ENCODE measurements at places on chromosomes 13 and 19.
A peak's percentile ranks its signal among the peaks of the same experiment; 100 is the strongest.

DNA sequence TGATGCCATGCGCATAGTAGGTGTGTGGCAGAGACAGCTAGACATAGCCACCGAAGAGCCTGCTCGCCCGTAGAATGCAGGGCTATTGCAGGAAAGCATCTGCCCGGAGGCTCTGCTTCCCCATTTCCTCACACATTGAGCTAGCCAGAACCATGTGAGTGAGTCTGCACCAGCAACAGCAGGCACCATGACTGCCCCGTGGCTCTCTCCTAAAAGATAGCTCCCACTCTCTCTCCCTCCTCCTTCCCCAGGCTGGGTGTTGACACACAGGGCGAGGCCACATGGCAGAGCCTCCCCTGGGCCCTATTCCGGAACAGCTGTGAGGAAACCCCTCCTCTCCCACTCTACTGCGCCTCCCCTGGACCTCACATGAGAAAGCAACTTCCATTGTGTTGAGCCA, 52.3 kb upstream of the ATP12A start:
- no peak for DNase-seq

DNA sequence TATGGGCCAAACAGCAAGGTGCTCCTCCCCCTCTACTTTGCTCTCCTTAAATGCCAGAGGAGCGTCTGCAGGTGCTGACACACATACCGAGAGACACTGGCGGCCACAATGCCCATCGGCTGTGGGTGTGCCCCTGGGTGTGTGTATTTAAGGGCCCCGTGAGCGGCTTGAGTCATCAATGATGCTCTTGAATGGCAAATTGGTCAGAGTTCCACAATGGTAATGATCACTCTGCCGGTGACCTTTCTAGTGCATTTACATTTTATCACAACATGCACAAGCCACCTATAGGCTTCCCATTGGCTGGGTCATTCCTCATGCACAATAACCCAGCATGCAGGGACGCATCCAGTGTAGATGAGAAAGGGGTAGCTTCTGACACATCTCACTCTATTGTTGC, 124.8 kb downstream of the ZNF536 start:
- no peak for DNase-seq

DNA sequence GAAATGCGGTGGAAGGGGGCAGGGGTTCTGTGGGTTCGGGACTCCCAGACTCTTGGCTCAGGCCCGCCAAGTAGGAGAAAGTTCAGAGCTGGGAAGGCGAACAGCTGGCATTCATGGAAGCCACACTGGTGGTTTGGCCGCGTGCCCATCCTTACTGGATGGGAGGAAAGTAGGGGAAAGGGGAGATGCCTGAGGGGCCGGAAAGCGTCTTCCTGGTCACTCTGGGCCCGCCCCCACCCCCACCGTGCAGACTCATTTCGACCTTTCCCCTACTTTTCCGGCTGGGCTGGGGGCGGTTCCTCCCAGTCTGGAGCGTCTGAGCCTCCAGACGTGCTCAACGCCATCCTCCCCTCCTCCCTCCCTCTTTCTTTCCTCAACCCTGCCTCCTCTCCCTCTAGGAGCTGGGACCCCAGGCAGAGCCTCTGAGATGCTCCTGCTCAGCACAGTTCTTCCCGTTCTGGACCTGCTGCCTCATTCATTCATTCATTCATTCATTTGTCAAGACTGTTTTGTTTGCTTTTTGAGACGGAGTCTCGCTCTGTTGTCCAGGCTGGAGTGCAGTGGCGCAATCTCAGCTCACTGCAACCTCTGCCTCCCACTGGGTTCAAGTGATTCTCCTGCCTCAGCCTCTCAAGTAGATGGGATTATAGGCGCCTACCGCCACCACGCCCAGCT, 3.5 kb downstream of the ANGPTL4 start:
- DNase-seq: no peak

- no peak for DNase-seq
Measured at GRCh38 chr13:75173457-75174356, 308.3 kb downstream of the TBC1D4 start.

DNA sequence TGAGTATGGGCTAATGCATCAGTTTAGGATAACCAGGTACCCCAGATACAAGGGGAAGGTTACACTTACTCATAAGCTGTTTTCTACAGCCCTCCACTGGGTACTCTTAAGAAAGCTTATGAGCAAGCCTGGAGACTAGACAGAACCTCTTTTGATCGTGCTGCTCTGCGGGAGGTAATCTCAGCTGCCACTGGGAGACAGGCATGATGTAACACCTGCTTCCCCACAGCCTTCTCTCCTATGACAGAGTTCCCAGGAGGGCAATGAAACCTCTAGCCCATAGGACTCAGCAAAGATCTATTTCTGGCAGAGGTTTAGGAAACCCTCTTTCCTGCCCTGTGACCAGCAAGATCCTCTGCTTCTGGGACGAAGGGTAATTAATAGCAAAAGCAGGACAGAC, 65.6 kb downstream of the WASF3 start:
- no peak for DNase-seq

DNA sequence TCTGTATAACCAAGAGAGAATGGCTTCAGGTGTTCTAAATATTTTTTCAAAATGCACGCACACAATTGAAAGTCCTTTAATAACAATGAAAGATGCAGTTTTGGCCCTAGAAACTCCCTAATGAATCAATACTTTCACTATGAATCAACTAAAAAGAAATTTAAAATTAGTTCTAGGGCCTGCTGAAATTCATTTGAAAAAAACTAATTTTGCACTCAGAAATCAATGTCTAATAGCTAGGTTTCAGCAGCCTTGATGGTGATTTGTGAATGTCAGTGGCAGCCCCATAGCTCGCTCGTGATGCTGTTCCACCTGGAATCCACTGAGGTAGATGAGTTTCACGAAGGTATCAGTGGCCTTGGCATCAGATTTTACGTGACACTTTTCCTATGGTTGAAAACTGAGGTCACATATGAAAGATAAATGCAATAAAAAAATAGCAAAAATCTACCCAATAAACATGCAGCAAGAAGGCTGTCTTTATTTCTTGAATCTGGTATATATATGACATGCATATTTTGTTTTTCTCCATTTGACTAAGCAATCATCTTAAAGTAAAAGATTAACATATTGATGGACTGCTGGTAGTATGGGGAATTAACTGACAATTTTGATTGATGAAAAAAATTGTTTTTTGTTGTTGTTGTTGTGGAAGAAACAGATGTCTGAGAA, 141.0 kb downstream of the AKAP11 start:
- no peak for DNase-seq

DNA sequence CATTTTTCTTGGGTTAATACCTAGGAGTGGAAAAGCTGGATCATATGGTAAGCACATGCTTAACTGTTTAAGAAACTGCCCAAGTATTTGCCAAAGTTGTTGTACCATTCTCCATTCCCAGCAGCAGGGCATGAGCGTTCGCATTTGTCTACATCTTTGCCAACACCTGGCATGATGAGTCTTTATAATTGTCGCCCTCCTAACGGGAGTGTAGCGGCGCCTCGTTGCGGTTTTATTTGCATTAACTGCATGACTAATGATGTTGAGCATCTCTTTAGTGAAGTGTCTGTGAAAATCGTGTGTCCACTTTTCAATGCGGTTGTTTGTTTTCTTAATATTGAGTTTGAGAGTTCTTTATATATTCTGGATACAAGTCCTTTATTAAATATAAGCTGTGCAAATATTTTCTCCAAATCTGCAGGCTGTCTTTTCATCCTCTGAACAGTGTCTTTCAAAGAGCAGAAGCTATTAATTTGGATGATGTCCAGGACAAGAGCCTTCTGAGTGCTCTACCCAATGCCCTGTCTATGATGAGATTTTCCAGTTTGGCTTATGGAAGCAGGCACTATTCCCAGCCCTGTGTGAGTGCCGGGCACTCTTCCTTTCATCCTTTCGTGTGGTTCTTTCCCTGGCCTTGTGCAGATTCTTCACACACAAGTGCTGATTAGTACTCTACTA, 202.0 kb downstream of the FOXO1 start:
- peak; percentile 56 for DNase-seq

DNA sequence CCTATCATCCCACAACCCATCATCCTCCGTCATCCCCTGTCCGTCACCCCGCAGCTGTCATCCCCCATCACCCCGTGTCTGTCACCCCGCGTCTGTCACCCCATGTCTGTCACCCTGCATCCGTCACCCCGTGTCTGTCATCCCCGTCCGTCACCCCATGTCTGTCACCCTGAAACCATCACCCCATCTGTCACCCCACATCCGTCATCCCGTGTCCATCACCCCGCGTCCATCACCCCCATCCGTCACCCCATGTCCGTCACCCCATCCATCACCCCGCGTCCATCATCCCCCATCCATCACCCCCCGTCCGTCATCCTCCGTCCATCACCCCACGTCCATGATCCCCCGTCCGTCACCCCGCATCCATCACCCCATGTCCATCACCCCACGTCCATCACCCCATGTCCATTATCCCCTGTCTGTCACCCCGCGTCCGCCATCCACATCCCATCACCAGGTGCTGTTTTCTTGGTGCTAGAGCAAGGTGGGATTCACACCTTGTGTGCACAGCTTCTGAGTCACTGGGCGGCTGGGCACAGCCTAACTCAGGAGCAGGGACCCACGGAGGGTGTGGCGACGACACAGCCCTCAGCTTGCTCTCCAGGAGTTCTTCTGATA, 24.2 kb downstream of the RASA3 start:
- DNase-seq: no peak

DNA sequence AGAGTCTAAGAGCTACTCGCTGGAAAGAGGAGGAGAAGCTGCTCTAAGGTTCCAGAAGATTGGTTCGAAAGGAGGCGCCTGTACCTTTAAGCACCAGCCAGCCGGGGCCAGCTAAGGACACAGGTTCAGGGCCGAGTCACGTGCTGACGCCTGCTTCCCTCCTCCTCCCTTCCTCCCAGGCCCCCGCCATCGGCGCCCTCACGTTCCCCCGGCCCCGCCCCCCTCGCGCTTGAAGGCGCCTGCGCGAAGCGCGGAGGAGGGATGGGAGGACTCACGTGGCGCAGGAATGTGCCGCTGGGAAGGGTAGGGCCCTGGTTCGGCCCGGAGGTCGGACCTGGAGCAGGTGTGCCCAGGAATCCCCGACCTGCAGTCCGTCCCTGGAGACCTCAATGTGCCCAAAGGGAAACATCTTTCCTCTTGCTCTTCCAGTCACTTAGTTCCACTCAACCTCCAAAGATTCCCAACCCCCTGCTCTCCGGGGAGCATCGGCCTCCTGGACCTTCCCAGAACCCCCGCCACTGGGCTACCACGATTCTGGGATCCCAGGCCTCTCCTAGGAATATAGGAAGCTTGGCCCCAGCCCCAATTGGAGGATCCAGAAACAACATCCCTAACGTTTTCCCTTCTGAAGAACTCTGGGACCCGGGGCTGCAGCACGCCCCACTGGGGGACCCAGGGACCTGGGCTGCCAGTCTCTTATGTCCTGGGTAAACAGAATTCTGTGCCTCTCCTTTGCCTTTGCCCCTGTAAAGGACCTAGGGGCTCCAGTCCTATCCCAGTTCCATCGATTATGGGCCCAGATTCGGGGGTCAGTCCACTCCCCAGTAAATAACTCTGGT, 2.5 kb downstream of the DBP start:
- peak; percentile 92 for DNase-seq

DNA sequence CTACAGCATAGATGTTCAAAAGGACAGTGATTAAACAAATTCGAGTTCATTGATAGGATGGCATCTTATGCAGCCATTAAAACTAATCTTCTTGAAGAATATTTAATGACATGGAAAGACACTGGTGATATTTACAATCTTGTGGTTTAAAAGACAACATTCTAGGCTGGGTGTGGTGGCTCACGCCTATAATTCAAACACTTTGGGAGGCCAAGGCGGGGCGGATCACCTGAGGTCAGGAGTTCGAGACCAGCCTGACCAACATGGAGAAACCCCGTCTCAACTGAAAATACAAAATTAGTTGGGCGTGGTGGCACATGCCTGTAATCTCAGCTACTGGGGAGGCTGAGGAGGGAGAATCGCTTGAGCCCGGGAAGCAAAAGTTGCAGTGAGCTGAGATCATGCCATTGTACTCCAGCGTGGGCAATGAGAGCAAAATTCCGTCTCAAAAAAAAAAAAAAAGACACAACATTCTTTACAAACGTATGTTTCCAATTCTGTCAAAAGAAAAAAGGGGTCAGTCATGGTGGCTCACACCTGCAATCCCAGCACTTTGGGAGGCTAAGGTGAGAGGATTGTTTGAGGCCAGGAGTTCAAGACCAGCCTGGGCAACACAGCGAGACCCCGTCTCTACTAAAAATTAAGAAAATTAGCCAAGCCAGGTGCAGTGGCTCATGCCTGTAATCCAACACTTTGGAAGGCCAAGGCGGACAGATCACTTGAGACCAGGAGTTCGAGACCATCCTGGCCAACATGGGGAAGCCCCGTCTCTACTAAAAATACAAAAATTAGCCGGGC, 2.5 kb upstream of the PAK4 start:
- no peak for DNase-seq

GRCh38 chr13:23668562-23668961, 98.3 kb downstream of the TNFRSF19 start:
- no peak for DNase-seq

DNA sequence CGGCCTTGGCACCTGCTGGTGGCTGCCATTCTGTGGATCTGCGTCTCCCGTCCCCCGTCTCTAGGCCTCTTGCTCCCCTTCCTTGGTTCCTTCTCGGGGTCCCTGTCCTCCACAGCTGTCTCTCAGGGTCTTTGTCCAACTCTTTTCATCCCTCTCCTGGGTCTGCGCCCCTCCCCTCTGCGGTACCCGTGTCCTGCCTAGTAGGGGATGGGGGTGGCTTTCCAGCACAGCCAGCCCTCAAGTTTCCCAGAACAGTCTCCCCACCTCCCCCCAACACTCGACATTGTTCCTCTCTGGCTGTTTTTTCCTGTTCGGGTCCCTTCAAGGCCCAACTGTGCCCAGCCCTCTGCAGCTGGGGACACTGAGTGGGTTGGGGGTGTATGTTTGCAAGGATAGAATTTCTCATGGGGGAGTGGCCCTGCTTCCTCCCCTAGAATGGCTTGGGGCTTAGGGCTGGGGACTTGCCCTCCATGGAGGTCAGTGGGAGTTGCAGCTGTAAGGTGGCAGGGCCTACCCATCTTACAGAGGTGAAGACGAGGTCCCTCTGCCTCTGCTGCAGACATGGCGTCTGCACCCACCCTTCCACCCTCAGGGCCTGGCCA, 762 bp upstream of the ADM5 start:
- DNase-seq: no peak

- no peak for DNase-seq
Measured at GRCh38 chr13:77833331-77833863, 85.2 kb downstream of the EDNRB start.

GRCh38 chr13:21967871-21968270, 297.0 kb downstream of the FGF9 start:
- DNase-seq: no peak

GRCh38 chr13:74929436-74929835, 552.5 kb downstream of the TBC1D4 start:
- DNase-seq: no peak

- no peak for DNase-seq
Measured at GRCh38 chr13:59424661-59425060, 739.1 kb downstream of the DIAPH3 start.

DNA sequence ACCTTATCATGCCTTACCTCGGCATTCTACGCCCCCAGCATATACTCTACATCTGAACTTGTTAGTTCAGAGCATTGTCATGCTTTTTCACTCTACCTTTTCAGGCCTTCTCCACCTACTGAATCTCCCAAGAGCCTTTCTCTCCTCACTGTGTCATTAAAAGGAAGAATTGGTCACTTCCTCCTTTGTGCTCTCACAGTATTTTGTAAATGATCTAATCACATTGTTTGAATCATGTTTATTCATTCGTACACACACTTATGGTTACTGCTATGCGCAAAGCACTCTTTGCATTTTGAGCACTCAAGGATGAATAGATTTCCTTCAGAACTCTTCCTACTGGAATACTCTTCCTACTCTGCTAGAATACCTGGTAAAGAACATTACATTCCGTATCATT, 15.8 kb upstream of the ELF1 start:
- DNase-seq: no peak

GRCh38 chr19:4709440-4710280, 14.0 kb downstream of the DPP9 start:
- DNase-seq: no peak
